ENCODE measurements at places on chromosomes 16 and 17.
A peak's percentile ranks its signal among the peaks of the same experiment; 100 is the strongest.

DNA sequence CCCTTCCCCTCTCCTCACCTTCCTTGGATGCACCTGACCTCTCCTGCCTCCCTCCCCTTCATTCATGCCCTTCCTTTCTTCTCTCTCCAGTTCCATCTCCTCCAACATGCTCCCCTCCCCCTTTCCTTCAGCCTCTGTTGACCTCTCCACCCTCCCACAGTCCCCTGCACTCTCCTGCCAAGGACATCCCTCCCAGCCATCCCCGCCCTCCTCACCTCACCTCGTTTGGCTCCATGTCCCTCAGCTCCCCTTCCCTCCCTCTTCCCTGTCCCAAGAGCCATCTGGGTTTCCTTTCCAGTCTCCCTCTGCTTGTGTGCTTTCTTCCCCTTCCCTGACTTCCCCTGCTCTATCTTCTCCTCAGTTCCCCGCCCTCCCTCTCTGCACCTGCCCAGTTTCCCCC is 819.7 kb downstream of the KCNJ18 start:
- DNase-seq, result no peak

GRCh38 chr16:85428899-85429775 is 184.0 kb upstream of the GSE1 start:
- DNase-seq, result no peak

DNA sequence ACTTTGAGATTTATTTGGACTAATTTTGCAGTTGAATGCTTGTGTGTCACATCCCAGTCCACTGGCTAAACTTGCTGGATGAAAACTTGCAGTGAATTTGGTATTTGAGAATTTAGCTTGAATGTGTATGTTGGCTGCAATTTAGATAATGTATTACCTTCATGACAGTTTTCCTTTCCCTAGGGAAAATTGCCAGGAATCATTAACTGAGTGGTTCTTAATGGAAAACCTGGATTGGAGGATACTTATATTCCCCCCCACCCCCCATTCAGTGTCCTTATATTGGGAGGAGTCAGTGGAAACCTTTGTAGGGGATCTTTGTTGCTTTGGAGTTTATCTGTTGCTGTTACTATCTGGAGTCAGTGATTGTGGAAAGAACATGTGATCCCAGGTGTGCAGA is 67.6 kb downstream of the KPNA2 start:
- DNase-seq, result no peak

DNA sequence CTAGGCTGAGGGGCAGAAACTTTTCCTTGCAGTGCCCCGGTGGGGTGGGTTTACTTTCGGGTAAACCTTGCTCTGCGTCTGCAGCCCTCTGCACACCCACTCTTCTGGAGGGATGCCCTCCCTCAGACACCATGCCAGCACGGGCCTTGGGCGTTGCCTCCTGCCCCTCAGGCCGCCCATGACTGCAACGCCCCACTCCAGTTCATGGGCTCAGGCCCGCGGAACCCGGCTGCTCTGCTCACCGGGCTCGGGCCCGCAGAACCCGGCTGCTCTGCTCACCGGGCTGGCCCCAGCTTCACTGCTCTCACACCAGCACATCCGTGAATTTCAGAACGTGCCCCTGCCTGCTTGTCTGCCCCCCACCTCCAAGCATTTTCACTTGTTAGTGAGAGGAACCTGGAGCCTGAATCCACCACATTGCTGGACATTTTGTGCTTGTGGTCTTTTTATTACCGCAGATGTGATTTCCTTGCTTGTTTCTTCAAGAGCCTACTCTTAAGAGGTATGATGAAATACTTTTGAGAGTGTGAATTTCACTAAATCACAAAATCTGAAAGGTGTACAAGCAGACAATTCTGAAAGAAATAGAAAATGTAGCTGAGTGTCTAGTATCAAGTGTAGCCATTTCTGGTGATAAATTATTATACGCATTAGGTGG is 130.9 kb downstream of the RPTOR start:
- no peak for DNase-seq

DNA sequence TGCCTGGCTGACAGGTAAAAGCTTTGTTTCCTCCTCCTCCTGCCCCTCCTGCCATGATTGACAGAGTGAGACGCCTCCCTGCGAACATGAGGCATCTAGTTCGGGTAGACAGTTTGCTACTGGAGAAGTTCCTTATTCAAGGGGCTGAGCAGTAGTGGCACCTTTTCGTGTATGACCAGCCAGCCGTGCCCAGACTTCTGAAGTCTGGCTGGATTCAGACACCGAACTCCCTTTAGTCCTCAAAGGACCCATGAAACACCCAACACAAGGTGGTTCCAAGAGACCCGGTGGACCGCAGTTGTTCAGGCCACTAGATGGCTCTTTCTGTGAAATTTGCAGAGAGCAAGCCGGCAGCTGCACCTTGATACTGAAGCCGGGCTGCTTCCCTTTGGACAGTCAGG is 192.8 kb downstream of the XYLT1 start:
- no peak for DNase-seq

GRCh38 chr16:11699234-11699894 is 31.1 kb downstream of the SNN start:
- no peak for DNase-seq

GRCh38 chr17:13385481-13385911 is 216.2 kb downstream of the HS3ST3A1 start:
- DNase-seq, result peak; percentile 22

GRCh38 chr17:13374203-13375143 is 227.3 kb downstream of the HS3ST3A1 start:
- no peak for DNase-seq

DNA sequence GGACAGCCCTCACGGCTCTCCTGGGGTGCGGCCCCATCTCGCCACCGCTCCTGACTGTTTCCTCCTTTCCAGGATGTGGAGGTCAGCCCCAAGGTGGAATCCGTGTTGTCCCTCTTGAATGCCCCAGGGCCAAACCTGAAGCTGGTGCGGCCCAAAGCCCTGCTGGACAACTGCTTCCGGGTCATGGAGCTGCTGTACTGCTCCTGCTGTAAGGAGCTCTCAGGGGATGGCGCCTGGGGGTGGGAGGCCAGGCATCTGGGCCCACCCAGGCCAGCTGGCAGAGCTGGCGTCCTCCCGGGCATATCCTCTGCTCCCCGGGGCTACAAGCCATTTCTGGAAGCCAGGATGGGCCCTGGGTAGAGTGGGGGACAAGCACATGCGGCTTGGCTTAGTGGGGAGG is 13.2 kb downstream of the IL34 start:
- DNase-seq, result no peak

- no peak for DNase-seq
These were observed 465.4 kb upstream of the C16orf82 start for GRCh38 chr16:26601335-26601734.

GRCh38 chr16:50268352-50268751 is 2.0 kb downstream of the ADCY7 start:
- no peak for DNase-seq

GRCh38 chr17:1960545-1960912 is 64.6 kb downstream of the RTN4RL1 start:
- no peak for DNase-seq

- no peak for DNase-seq
These were observed 369.0 kb upstream of the DYNLRB2 start for GRCh38 chr16:80171746-80172145.

DNA sequence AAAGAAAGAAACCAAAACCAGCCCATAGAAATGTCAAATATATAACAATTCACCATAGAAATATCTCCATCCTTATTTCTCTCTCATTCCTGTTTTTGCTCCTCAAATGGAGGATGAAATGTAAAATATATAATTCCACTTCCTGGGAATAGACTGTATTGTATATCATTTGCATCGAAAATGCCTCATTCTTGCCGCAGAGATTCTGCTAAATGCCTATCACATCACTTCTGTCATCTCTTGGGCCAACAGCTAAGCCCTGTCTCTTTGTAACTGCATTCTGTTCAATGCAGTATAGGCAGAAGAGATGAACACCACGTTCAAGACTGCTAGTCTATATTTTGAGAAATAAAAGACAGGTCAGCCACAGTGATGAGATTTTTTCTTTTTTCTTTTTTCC is 956.3 kb upstream of the SOX9 start:
- no peak for DNase-seq

- DNase-seq, result peak; percentile 42
These were observed 925 bp downstream of the ZNF689 start for GRCh38 chr16:30609002-30609925.

DNA sequence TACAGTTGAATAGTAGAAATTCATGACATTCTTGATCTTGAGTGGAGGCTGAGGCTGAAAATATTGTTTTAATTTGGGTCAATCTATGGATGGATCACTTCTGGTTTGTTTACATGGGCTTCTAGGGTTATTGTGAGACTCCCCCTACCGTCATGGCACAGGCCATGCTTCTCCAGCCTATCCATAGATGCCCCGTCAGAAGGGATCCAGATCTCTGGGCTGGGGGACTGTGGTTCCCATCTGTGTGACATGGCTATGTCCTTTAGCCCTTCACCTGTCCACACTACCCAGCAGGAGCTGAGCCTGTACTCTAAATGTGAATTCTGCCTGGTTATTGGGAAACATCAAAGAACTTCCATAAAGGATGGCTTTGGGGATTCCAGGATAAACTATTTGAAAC is 160.4 kb downstream of the ABCC12 start:
- DNase-seq, result no peak

DNA sequence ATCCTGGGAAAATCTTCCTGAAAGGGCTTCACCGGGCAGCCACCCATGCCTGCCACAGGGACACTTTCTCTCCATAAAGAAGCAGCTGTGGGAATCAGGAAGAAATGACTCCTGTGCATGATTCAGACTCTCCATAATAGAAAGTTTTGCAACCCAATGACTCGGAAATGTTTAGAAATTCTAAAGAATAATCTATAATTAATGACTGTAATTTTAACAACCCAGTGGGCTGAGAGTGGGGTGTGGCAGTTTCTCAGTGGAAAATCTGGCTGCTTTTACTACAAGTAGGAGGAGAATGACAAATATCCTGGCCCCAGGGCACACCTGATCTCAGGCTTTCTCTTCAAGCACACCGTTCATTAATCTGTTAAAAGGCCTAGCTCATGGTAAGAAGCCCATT is 25.7 kb downstream of the IRF8 start:
- no peak for DNase-seq

- DNase-seq, result peak; percentile 73
These were observed 3.3 kb downstream of the ORMDL3 start for GRCh38 chr17:39923836-39924690.

- no peak for DNase-seq
These were observed 7.4 kb upstream of the NUDT16L1 start for GRCh38 chr16:4685776-4686496.

DNA sequence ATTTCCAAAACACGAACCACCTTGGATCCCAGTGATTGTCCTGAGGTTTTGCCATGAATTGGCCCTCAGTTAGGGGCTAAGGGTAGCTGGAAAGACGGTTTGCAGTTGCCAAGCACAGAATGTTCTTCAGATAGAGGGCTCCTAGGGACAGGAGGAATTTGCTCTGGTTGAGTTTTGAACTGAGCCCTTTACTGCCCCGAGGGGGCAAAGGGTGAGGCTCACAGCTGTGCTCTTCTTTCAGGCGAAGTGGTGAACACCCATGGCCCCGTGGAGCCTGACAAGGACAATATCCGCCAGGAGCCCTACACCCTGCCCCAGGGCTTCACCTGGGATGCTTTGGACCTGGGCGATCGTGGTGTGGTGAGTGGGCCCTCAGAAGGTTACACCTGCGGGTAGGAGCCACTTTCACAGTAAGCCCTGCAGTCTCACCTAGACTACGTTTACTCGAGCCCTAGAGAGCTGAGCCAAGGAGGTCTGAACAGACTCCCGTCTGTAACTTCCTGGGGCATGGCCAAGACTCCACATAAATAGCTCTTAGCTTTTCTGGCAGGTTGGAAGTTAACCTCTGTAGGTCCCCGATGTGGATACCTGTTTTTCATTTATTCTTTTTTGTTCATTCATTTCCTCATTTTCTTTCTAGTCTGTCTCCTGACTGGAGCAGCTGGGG is 32.5 kb downstream of the NMT1 start:
- DNase-seq, result no peak

DNA sequence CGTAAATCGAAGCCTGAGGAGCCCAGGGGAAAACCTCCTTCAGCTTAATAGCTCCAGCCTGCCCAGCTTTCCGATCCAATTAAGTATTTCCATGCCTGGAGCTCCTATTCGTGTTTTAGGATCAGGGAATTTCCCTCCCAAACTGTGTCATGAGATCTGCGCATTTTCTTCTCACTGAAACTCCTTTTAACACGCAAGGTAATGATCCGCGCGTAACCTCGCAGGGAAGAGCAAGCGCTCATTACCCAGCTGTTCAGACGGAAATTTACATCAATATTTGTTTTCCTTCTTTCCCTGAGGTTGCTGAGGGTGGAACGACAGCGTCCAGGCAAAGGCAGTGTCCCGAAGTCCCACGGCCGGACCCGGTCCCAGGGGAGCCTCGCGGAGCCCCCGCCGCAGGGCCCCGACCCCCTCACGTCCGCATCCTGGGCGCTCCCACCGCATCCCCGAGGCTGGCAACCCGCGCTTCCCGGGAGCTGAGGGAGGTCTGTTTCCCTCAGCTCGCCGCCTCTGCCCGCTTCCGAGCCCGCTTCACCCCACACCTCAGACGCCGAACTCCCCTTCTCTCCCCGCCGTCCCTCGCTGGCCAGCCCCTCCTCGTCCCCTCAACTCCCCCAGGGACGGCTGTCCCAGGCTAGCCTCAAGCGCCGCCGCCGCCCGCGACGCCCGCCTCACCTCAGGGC is 415 bp downstream of the ABCA5 start:
- peak; percentile 16 for DNase-seq

- no peak for DNase-seq
These were observed 98.5 kb downstream of the TNFRSF13B start for GRCh38 chr17:16873174-16874035.

GRCh38 chr17:77206158-77206956 is 65.6 kb downstream of the SEC14L1 start:
- no peak for DNase-seq

DNA sequence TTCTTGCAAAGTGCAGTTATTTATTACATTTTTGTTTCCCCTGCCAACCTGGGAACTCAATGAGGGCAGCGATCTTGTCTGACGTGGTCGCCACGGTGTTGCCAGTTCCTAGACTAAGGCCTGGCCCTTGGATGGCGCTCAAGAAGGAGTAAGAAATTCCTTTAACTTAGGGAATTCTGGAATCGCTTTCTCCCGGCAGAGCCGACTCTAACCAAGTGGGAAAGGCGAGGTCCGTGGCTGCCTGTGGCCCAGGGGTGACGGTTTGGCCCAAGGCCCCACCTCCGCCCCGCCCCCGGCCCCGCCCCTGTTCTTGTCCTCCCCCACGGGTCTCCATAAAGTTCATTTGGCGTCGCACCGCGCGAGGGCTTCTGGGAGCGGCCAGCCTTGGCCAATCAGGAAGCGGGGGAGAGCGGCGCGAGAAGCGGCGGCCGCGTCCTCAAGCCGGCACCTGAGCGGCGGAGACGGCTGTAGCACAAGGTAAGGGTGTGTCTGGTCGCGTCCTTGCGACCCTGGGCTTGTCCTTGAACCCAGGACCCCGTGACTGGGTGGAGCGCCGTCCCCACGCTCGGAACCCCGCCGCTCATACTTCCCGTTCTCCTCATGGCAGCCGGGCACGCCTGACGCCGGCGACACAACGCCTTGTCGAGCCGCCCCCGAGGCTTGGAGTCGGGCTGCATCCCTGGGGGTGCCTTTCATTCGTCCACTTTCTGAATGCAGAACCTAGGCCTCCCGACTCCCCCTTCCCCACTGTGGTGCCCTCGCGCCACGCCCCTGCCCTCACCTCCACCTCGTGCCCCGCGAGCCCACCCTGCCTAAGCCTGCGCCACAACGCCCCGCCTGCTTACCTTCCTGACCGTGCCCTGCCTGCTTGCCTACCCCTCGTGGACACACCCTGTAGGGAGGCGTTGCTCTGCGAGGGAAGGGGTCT is at the start of gene NUP93:
TSS of gene NUP93 (plus strand) at position 395 of the 928 bp plus-strand sequence. CDS start 18,119 bp downstream, outside the sequence.
- DNase-seq, result peak; percentile 94

Data from fibroblast of skin of back (primary cell).